Activated CD4-positive, alpha-beta T cell treated with anti-CD3 and anti-CD28 coated beads, Interleukin-10, Interleukin-2, amounts not matched to agents 100 ng/mL and 50 ng/mL, durations not matched to agents 16 hours and 8 hours (primary cell): ENCODE measurements at places on chromosomes 4 and X.
A peak's percentile ranks its signal among the peaks of the same experiment; 100 is the strongest.

- DNase-seq, result no peak
These were observed 172.7 kb downstream of the NHS start for GRCh38 chrX:17547658-17548057.

DNA sequence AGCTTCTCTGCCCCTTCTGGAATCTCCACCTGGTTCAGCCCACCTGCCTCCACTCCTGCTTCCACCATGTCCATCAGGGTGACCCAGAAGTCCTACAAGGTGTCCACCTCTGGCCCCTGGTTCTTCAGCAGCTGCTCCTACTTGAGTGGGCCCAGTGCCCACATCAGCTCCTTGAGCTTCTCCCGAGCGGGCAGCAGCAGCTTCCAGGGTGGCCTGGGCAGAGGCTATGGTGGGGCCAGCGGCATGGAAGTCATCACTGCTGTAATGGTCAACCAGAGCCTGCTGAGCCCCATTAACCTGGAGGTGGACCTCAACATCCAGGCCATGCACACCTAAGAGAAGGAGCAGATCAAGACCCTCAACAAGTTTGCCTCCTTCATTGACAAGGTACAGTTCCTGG is 74.4 kb upstream of the ZXDA start:
- no peak for DNase-seq

DNA sequence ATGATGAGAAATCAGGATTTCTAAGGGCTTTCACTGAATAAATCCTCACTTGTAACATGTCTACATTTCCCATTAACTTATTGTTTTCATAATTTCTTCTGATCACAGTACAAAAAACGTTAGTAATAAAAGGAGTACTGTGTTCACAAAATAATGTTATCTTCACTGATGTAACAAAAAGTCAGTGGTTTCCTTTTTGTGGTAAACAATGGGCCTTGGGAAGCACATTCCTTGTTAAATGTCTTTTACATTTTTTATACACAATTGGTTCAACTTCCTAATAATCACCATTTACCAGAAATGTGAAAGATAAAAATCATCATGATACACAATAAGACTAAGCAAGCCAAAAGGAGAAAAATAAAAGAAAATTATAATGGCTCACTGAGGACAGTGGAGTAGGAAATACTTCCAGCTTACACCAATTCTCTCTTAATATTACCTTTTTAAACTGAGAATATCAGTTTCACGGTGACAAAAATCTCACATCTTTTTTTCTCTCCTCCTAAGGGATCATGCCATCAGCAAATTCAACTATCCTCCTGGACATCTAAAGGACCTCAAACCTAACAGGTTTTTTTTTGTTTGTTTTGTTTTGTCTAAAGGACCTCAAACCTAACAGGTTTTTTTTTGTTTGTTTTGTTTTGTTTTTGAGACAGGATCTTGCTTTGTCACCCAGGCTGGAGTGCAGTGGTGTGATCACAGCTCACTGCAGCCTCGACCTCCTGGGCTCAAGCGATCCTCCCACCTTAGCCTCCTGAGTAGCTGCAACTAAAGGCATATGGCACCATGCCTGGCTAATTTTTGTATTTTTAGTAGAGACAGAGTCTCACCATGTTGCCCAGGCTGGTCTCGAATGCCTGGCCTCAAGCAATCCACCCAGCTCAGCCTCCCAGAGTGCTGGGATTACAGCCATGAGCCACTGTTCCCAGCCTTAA is 57.3 kb downstream of the FRYL start:
- DNase-seq, result no peak

- no peak for DNase-seq
These were observed 68.8 kb downstream of the FNIP2 start for GRCh38 chr4:158837527-158838141.

DNA sequence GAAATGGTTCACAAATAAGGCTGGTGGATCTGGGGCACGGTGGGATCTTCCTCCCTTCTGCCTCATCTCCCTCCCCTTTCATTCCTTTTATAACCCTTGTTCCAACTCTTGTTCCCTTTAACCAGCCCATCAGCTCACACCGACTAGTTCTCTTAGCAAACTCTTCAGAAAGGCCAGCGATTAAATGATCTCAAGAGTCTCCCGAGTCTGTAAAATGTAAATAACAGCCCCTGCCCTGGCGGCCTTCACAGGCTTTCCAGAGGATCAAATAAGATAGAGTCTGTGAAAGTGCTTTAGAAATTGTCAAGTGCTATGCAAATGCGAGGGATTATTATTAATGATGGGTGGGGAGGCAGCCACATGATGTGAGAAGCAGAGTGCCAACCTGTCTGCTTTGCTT is 27.1 kb downstream of the TSC22D3 start:
- DNase-seq, result no peak

- peak; percentile 40 for DNase-seq
These were observed 15.6 kb downstream of the SCARB2 start for GRCh38 chr4:76197971-76198410.
